ENCODE measurements at places on chromosomes 2 and 18.

DNA sequence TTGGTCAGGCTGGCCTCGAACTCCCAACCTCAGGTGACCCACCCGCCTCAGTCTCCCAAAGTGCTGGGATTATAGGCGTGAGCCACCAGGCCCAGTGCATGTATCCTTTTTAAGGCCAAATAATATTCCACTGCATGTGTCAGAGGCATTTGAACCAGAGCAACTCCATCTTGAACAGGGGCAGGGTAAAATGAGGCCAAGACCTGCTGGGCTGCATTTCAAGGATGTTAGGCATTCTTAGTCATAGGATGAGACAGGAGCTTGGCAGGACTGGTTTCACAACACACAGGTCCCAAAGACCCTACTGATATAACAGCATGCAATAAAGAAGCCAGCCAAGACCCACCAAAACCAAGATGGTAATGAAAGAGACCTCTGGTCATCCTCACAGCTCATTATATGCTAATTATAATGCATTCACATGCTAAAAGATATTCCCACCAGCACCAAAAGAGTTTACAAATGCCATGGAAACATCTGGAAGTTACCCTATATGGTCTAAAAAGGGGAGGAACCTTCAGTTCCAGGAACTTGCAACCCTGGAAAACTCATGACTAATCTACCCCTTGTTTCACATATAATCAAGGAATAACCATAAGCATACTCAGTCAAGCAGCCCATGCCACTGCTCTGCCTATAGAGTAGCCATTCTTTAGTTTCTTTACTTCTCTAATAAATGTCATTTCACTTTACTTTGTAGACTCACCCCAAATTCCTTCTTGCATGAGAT lies 204.6 kb downstream of the RAB3GAP1 start:
- DNase-seq, result no peak

DNA sequence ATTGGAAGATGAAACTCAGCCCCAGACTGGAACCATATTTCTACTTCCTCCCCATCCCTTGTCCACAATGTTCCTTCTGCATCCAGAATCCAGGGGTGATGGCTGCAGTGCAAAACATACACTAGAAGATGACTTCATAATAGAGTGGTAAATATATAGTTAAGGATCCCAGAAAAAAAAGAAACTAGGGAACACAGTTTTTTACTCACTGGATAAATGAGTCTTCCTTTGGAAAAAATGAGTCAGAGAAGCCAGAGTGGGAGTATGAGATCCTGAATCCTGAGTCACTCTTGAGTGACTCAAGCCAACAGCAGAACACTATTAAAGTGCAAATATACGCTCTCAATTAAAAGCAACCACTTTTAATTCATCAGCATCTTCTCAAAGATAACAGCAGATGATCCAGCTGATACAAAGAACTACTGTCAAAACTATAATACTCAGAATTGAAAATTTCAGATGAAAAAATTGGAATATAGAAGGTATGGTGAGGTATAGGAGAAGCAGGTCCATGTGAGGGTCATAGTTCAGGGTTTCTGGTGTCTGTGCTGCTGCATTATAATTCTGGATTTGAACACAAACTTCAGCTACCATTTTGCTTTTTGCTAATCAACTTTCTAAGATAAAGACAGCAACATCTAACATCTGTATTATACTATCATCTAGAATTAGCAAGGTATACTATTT lies 987.2 kb upstream of the CDH2 start:
- DNase-seq, result no peak

DNA sequence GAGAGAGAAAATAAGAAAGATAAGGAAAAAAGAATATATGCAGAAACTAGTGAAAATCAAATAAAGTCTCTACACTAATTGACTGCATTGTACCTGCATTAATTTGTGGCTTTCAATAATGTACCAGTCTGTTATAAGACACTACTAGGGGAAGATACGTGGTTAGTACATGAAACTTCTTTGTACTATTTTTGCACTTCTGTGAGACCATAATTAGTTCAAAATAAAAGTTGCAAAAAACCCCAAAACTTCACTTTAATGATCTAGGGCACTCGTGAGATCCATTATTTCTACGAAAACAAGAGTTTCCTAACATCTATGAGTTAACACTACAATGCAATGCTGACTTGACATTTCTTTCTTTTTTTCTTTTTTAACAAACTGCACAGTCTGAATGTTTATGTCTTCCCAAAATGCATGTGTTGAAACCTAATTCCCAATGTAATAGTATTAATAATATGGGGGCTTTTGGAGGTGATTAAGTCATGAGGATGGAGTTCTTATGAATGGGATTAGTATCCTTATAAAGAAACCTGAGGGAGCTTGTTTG lies 162.8 kb upstream of the LRRTM1 start:
- DNase-seq, result no peak

- no peak for DNase-seq
Observed at GRCh38 chr2:159133797-159134196, 152.7 kb downstream of the WDSUB1 start.

DNA sequence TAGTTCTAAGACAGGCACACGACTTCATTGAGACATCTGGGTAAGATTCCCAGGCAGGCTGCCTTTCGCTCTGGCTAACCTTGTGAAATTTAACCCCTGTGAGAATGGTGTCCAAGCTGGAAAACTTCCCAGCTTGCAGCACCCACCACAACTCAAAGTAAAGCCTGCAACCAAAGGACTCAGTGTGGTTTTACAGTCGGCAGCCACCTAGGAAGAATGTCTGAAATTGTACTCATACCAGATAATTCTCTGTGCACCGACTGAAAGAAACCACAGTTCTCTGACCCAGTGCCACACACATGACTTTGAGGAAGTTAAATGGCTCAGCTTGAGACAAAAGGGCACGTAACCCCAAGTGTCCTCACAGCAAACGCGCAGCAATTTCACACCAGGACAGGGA lies 125.7 kb downstream of the RBMS1 start:
- DNase-seq, result no peak

DNA sequence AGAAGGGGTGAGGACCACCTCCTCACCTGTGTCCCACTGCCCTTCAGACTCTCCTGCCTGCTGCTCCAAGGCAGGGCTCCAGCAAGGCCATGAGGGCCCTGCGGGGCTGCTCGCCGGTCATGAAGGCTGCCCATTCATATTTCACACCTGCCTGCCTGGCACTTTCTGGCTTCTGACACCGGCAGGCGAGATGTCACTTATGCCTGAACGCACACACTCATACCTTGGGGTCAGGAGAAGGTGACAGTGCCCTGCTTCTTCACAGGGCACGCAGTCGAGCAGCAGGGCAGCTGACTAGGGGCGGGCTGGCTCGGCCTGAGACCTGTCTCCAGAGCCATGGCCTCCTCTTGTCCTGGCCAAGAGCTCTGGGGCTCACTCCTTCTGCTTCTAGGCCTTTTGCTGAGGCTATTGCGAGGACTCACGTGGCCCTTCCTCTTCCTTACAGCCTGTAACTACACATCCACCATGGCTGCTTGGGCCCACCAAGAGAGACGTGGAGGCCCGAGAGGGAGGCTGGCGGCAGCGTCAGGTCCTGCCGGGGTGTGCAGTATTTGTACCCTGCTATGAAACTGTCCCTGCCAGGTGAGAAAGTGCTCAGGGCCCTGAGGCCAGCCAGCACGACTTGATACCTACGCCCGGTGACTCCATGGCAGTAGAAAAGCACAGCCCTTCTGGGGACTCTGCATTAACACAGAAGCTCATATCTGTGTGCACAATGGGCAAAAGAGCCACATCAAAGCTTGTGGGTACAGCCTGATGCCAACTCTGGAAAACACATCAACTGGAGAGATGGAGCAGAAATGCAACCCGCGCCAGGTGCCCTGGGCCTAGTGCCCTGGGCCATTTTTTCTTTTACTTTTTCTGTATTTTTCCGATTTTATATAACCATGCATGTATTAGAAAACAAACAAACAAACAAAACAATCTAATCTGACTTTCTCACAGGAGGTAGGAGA lies 30.6 kb downstream of the HS6ST1 start:
- DNase-seq, result no peak

GRCh38 chr18:50053111-50053510 lies 141.8 kb downstream of the MYO5B start:
- no peak for DNase-seq

DNA sequence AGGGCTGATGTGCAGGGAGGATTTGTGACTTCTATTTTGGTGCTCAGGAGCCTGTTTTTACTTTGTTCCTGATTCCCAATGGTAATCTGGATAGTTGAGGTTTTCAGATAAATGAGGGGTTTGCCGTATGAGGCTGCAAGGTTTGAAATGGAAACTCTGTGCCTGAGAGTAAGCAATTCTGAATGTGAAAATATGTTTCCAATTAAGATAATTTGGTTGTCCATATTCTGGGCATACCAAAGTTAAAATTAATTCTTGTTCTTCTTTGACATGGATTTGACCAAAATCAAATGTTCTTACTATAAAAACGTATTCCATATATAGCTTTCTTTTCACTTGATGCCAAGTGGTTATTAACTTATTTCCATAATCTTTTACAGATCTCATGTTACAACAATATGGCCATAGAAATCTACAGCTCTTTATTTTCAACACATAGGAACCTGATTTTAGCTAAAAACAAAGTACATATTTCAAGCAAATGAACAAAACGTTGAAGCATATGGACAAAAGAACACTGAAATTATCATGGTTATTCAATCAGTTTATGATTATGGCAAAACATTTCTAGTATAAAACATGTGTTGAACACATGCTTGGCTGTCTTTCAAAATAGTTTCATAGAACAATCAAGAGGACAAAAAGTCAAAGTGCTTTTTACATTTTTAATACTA lies 63.4 kb upstream of the ARHGAP28 start:
- DNase-seq, result no peak

DNA sequence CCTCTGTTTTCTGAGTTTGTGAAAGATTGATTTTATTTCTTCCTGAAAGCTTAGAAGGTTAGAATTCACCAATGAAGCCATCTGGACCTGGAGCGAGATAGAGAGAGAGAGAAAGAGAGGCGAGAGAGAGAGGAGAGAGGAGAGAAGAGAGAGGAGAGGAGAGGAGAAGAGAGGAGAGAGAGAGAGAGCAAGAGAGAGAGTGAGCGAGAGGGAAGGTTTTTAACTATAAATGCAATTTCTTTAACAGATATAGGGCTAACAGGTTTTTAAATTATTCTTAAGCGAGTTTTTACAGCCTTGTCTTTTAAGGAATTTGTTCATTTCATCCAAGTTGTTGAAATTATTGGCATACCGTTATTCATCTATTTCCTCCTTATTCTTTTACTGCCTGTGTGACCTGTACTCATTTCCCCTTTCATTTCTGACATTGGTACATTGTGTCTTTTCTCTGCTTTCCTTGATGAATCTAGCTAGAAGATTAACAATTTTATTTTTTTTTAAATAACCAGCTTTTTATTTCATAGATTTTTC lies 56.1 kb downstream of the BABAM2 start:
- no peak for DNase-seq

- no peak for DNase-seq
Observed at GRCh38 chr18:47166294-47166693, 9.9 kb downstream of the IER3IP1 start.

GRCh38 chr18:3086871-3087270 lies 73.9 kb upstream of the LPIN2 start:
- no peak for DNase-seq

DNA sequence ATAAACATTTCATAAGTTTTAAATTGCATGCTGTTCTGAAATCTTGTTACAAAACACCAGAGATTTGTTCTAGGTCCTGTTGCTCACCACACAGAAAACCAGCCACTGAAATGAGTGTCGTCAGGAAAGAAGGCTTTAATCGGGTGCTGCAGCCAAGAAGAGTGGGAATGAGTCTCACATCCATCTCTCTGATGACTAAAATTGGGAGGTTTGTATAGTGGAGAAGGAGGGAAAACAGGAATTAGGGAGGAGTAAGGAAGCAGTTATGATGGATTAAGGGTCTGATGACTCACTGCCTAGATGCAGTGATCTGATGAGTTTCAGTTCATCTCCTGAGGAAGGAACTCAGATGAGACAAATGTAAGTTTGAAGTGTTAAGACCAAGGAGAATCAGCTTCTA lies 42.1 kb upstream of the GPR39 start:
- DNase-seq, result no peak

DNA sequence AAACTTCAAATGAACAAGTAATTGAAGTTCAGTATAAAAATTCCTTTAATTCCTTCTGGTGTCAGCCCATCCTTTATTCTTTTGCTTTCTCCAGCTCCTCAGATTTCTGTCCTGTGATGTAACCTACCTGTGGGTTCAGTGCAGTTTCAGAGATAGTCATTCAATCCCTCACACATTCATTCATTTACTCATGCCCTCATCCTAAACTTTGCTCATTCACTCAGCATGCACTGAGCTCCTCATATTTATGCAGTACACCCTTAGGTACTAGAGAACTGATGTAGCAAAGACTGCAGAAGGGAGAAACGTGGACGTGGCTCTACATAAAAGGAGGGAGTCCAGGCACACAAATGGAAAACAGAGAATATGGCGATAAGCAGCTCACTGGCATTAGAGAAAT lies 45.3 kb upstream of the STAT1 start:
- DNase-seq, result no peak

GRCh38 chr2:58427572-58428095 lies 186.5 kb upstream of the FANCL start:
- no peak for DNase-seq

- no peak for DNase-seq
Observed at GRCh38 chr2:238994876-238995275, 147.0 kb downstream of the TWIST2 start.

GRCh38 chr2:26533661-26534060 lies 55.7 kb upstream of the OTOF start:
- DNase-seq, result no peak
